ENCODE measurements at places on chromosomes 4 and X.

DNA sequence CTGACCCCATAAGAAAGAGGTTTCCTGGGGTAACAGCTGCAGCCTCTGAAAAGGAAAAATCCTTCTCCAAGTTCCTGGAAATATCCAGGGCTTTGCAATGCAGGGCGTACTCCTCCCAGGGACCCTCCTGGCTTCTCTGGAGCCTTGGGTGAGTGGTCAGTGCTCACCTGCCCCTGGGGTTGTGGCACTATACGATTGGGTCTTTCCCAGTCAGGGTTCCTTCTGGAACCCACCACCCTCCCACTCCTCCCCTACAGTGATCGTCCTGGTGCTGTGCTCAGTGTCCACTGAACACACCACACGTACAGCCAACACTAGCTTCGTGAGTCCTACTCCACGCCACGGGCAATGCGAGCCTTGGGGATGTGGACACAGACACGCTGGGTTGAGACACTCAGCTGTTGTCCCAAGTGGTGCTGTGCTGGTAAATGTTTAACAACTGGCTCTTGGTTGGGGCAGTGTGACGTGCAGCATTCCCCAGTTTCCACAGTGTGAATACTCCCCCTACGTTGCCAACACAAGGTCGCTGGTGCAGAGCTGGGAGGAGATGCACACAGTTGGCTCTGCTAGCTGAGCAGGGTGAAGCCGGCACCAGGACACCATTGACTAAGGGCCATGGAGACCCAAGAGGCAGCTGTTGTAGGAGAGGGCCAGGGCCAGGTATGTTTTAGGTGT, 65.4 kb downstream of the HTRA3 start:
- no peak for DNase-seq

DNA sequence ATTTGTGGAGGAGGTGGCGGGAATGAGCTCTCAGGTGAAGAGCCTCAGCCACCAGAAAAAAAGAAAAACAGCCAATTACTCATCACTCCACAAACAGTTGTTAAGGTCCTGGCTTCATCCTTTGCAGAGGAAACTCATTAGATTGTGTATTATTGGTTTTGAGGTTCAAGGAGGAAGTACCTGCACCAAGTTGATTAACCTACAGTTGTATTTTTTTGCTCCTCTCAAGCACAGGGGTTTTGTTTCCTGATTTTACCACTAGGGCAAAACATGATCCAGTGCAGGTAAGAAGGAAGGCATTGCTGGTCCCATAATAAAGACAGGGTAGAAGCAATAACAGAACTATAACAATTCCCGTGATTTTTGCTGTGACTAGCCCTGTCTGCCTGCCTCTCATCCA, 84.0 kb upstream of the QRFPR start:
- DNase-seq = no peak

DNA sequence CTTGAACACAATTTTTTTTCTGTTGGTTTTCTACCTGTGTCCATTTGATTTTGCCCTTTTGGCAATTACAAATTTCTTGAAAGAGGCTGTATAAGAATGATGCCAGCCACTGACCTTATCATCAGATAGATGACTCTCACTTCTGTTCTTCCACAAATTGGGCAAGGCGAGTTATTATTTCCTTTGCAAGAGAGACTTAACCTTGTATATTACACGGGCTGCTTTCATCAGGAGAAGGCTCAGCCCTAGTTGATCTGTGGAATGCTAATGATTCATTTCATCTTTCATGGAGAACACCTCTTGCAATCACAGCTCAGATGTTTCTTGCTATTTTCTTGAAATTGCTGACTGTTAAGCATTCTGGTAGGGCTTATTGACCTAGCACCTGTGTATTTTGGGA, 1155.4 kb downstream of the STIM2 start:
- no peak for DNase-seq

DNA sequence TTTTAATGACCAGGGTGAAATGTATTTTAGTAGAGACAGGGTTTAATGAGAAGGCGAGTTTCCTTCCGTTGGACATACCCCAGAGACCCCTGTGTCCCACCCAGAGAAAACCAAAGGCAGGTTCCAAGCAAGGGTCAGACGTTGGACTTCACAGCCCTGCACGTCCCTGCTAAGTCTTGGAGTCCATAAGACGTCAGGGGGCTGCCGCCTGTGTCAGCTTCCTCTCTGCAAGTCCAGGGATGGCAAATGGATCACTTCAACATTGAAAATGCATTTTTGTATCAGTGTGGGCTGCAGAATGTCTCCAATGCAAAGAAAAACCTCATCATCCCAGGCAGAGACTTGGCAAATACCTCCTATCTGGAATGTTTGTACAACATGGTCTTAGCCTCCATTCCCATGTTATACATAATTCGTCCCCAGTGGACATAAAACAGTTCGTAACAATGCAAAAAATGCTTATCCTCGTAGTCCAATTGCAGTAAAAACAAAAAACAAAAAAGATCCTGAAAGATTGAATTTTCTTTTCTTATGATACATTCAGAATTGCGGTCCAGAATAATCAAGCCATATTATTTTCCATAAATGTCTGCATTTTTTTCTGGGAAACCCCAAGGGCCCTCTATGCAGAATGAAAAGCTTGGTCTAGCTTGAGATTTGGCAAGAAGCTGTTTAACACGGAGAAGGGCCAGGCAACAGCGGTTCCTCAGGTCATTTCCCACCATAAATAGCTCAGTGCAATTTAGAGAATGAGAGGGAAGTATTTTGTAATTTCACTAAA, 190.9 kb downstream of the SHOX start:
- no peak for DNase-seq

DNA sequence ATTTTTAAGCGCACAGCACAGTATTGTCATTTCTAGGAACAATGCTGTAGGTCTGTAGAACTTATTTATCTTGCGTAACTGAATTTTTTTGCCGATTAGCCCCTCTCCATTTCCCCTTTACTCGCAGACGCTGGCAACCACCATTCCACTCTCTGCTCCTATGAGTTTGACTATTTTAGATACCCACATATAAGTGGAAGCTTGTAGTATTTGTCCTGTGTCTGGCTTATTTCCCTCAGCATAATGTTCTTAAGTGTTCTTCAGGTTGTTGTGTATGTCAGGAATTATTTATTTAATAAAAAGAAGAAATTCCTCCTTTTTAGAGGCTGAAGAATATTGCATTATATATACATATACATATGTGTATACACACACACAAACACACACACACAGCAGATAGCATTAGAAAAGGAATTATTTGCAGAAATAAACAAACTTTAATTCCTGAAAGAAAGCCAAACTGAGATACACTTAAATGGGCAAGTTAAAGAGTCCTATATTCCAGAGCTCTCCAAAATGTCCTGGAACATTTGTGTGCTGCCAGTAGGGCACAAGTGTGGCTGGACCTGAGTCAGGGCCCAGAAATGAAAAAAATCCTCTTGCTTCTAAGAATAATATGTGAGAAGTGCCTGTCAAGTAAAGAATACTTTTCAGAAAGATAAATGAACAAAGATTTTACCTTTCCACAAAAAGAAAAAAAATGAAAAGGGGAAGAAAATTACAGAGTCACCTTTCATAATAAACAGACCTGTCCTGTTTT, 4.5 kb upstream of the ZNF330 start:
- no peak for DNase-seq

GRCh38 chrX:149074398-149074797, 430.7 kb downstream of the IDS start:
- DNase-seq = no peak

DNA sequence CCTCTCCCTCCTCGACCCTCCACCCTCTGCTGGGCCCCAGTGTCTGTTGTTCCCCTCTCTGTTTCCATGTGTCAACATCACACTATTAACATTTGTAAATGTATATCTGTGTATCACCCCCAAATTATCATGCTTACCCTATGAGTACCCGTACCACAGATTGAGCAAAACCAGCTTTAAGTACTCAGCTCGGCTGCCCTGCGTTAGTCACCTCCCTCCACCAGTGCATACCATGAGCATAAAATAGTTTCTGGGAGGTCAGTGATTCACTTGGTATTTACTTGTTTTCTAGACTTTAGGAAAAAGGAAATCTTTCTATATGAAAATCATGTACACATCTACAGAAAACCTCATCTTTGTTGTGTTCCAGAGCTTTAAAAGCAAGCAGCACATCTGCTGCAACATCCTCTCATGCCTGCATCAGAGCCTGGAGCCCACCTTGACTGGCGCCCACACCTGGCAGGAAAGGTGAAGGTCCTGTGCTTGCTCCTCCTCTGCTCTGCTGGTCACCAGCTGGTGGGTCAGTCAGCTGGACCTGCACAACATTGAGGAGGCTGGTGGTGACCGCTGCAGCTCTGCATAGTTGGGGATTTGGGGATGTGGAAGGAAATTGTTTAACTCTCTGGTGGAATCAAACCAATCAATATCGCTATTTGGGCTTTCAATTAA, 214.4 kb upstream of the KLF3 start:
- DNase-seq = no peak
